AG08395 (cell line): ENCODE measurements at places on chromosomes 2 and 18.

GRCh38 chr2:177334940-177335543 lies 57.5 kb upstream of the AGPS start:
- DNase-seq: peak; percentile 48

DNA sequence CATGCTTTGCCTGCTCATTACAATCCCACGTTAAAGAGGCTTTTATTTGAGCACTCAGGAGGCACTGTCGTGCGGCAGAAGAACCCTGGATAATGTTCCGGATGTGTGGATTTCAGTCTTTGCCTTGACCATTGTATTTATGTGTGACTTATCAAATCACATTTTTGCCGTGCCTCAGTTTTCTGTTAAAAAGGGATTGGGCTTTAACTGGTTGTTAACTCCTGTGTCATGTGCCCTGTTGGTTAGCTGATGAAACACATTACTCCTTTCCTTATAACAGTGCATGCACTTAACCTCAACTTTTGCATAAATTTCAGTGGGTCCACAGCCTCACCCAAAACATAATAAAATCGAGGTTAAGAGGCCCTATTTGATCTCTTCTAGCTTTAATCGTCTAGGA lies 52.7 kb downstream of the NAB1 start:
- DNase-seq: no peak

- no peak for DNase-seq
Measured at GRCh38 chr18:8708670-8709069, 3.3 kb downstream of the MTCL1 start.

GRCh38 chr2:239608260-239608659 lies 207.4 kb upstream of the HDAC4 start:
- DNase-seq: no peak

GRCh38 chr18:10663750-10664149 lies 137.9 kb downstream of the NAPG start:
- DNase-seq: no peak

DNA sequence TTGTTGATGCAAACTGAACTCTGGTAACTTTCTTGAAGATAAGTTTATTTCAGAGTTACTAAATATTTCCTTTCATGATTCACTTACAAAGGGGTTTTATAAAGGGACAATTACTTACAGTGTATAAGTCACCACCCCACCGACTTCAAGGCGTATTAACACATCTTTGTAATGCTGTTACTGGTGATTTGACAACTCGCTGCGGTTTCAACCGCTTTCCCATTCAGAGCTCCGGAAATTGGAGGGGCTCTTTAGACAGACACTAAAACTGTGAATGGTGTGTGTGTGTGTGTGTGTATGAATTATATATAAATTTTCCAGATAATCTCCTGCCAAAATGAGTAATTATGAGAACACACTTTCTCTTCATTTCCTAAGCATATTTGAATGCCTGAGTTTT lies 4.9 kb downstream of the TM4SF20 start:
- DNase-seq: no peak

GRCh38 chr2:130963849-130964793 lies 127.4 kb downstream of the ARHGEF4 start:
- no peak for DNase-seq

DNA sequence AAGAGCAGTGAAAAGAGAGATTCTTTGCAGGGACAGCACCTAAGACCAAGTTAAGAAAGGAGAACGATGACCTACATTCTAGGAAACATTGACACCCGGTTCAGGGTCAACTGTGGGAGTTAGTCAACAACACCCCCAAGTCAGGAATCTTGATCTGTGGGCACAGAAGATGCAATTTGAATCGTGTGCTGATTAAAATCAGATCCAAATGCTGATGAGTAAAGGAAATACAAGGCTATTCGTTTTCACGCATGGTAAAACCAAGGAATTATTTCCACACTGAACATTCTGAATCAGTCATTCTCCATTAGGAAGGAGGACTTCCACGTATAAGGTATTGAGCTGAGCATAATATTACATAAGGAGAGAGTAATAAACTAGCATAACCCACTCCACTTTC lies 124.2 kb downstream of the COPS8 start:
- DNase-seq: no peak

GRCh38 chr2:86147793-86148192 lies 41.8 kb downstream of the PTCD3 start:
- DNase-seq: no peak

GRCh38 chr2:29068513-29068912 lies 5.8 kb downstream of the PCARE start:
- DNase-seq: no peak

GRCh38 chr2:47057687-47058002 lies 97.5 kb downstream of the STPG4 start:
- DNase-seq: no peak

- DNase-seq: no peak
Measured at GRCh38 chr18:52602820-52603219, 262.8 kb downstream of the DCC start.

DNA sequence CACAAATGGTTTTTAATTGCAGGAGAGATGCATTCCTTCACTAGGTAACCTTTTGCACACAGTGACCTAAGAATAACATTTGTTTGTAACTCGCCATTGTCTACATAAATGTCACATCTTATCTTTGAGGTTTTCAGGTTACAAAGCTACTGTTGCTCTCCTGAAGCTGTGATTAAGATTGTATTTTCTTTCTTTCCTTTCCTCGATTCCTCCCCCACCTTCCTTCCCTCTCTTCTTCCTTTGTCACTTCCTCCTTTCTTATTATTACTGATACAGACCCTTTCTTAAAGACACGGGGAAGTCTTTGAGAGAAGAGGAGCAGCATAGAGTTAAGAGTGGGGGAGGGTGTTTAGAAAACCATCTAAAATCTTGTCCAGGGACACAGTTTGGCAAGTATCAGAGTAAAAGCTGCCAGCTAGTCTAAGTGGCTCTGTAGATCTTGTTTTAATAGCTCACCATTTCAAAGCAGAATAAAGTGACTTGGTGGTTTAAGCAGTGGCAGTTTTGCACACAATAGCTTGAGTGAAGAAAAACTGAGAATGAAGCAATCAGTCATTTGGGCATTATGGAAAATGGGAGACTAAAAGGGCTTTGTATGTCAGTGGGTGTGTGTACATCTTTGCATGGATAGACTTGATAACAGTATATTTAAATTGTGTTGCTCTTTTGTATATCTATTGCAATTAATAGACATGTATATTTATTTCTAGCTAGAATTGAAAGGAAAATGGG lies 10.9 kb downstream of the CERS6 start:
- DNase-seq: no peak

DNA sequence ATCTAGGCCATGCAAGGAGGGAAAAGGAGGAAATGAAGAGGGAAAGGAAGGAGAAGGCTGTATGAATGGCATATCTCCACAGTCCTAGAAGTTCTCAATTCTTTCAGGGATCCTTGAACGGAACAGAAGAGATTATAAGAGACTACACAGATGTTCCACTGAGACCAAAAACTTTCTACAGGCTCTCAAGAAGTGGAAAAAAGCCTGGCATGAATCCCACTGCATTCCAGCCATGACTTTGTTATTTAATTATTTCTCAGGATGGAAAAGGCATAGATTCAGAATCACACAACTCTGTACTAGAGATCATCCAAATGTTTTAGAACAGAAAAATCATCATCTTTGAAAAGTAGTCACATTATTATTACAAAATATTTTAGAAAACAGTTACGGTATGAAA lies 131.7 kb upstream of the CDH20 start:
- DNase-seq: no peak

- DNase-seq: no peak
Measured at GRCh38 chr18:36085195-36085594, 17.8 kb upstream of the RPRD1A start.

- no peak for DNase-seq
Measured at GRCh38 chr2:55138014-55138881, 88.0 kb upstream of the RTN4 start.

- DNase-seq: no peak
Measured at GRCh38 chr2:12452185-12452584, 264.6 kb upstream of the TRIB2 start.

GRCh38 chr2:237253046-237253702 lies 160.8 kb downstream of the COL6A3 start:
- DNase-seq: no peak

DNA sequence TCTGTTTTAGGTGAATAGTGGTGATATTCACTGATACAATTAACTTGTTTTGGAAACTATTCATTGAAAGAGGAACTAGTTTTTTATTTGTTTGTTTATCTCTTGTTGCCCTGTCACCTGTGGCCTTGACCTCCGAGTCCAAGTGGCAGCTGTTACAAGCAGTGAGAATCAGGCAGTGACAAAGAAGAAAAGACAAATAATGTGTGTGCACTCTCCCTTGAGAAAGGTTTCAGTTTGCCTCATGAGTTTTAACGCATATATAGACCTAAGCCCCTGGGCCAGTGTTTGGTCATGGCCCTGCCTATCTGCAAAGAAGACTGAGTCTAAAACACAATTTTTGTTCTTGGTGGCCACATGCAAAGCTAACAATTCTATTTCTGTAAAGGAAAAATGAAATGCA lies 15.3 kb downstream of the KYNU start:
- DNase-seq: no peak

DNA sequence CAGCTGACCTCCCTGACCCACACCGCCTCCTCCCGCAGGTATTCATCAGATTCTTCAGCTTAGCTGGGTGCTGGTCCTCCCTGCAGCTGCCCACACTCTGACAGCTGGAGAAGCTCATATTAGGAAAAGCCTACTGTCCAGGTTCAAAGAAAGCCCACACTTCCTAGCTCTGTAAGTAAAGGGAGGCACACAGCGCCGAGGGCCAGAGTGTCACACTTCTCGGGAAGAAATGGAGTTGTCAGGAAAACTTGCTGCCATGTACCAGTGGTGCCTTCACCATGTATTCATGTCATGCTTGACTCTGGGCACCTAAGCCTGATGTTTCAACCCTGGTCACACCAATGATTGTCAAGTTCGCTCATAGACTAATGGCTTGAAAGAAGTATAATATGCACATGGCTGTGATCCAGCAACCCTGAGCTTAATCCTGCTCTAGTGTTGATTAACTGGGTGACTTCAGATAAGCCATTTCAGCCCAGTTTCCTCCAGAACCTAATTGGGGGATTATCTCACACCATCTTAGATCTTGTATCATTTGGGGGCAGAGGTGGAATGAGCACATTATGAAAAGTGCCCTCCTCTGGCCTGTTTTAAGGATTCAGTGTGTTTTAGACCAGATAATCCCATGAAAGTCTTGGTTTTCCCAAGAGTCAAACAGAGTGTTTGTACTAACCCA lies 180.3 kb upstream of the PARD3B start:
- DNase-seq: no peak

DNA sequence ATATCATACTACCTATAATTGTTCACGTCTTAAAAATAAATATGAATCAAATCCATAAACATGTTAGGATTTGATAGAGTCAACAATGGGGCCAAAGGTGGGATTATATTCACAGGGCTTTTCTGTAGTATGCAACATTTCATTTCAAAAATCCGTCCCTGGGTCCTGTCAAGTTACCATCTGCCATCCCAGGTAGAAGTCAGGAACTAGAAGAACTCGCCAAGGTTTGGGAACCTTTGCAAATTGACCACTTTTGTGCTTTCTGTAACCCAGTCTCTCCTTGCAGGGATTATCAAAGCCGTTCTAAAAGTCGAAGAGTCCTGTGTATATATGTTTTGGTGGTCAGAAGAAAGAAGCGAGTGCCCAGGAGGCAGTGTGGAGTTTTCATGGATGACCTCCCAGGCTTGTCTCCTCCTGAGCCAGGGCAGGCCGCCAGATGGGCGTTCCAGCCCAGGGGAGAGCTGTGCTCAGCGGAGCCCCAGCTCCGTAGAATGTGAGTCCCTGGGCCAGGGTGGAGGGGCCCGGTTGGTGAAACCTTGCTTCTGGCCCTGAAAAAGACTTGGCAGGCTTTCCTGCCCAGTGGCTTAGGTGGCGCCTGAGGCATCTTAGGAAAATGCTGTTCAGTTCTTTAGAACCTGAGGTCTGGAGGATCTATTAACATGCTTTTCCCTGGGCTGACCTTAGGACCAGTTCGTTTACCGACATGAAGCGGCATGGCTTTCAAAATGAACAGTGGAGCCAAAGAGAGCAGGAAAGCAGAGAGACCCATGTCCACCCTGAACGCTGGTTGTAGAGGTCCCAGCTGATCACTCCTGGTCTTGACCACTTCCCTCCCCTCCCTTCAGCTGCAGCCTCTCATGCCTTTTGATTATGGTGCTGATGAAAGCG lies 69.2 kb downstream of the LONRF2 start:
- no peak for DNase-seq

DNA sequence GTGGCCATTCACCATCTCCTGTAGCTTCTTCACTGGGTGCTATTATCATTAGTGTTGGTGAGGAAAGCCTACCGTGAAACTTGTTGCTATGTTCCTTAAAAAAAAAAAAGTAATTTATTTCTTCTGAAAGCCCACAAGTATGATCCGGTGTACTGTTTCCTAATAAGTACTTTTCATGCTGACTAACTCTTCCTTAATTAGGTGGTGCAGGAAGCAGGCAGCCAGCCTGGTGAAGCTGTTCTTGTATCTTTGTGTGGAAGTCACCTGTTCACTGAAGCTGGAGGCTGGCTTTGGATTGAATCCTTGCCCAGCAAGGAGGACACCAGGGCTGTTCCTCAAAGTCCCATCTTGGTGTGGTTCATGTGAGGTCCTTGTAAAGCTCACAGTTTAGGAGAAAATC lies 321.7 kb upstream of the THSD7B start:
- DNase-seq: no peak

DNA sequence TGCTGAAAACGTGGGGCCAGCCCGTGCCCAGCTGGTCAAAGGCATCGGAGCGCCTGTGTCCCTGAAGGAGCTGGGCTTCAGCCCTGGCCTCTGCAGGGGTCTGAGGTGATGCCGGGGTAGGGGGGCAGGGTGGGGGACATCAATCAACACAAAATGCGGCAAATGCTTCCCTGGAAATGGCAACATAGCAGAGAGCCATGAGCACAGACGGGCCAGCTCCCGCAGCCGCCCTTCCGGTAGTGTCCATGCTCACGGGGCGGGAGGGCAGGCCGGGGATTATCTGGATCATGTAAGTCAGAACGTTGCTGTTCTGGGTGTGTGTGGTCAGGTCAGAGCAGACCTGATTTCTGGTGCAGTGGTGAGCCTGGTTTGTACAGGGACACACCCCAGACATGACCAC lies 56.5 kb upstream of the TWIST2 start:
- peak; percentile 51 for DNase-seq

DNA sequence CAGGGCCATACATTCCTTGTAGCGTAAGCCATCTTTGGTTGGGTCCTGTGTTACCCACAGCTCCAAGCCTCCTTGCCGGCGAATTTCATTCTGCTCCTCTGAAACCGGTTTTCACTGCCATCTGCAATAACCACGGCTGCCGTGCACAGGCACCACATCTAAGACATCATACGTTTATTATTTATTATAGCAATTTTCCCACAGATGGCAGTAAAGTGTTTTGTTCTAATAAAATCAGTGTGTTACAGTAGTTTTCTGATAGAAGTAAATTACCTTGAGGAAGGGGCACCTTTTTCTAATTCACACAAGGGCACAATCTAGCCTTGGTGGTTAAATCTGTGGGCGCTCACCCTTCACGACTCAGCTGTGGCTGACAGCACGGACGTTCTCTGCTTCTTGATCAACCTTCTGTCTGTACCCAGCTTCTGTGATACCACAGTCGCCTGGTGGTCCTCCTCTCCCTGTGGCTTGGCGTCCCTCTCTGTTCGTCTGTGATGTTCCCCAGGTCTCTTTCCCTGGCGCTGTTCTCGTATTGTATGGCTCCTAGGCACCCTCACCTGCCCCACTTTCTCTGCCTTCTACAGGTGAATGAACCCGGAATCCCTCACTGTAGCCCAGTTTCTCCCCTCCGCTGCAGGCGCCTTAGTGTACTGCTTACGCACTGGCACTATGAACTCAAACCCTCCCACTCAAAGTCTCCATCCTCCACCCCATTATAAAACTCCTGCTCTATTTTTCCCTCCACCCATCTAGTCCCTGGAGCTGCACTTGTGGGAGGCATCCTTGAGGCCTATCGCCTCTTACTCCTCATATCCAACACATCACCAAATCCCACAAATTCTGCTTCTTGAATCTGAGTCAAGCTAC lies 236.8 kb downstream of the DYSF start:
- DNase-seq: no peak
